RWPE1 (cell line): ENCODE measurements at places on chromosomes 16 and 17.

- no peak for DNase-seq
Observed at GRCh38 chr16:77289331-77289809, 90.2 kb downstream of the SYCE1L start.

- DNase-seq: no peak
Observed at GRCh38 chr17:36128411-36128978, 24.9 kb downstream of the CCL4 start.

DNA sequence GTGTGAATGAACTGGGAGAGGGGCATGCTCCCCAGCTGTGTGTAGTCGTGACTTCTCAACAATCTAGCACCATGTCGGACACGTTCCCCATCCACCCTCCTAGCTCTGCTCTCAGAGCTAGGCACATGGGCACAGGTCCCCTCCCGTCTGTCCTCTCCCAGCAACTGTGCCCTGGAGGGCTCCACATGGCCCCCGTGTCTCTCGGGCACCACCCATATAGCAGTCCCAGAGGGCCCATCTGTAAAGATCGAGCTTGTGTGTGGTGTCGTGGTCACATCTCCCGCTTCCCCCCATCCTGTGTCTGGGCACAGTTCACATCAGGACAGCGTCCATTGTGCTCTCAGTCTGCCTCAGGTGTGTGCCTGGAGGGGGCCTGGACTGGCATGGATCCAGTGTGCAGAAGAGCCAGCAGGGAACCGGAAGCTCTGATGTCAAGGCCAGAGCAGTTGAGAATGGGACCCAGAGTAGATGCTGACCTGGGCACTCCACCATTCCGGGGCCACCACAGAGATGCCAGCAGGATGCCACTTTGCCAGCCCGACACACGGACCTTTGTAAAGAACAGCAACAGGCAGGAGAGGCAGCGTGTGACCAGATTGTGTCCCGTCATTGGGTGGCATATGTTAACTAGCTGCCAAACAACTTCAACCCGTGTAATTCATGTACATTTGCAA lies 55.7 kb downstream of the MARF1 start:
- DNase-seq: no peak

GRCh38 chr17:78870621-78871020 lies 30.0 kb upstream of the USP36 start:
- no peak for DNase-seq

DNA sequence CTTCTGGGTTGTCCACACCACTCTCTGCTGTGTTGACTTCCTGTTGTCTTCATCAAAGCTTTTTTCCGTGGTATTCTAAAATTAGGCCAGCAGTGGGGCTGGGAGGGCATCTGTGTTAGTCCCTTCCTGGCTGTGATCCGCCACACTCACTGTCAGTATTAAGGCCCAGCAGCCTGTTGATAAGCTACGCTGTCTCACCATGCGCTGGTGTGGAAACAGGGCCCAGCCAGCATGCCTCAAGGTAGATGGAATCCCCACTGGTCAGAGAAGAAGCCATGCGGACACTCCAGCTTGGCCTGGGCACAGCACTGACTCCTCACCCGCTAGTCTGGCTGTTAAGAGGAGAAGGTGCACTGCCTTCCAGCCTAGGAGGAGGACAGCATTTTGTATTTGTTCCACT lies 11.4 kb downstream of the CDR2L start:
- no peak for DNase-seq

- DNase-seq: no peak
Observed at GRCh38 chr16:2253293-2253692, 1.9 kb upstream of the ECI1 start.

- no peak for DNase-seq
Observed at GRCh38 chr16:85304337-85304736, 192.1 kb upstream of the CIBAR2 start.

GRCh38 chr17:7351665-7352502 lies at the start of gene KCTD11:
KCTD11 (plus strand) TSS chr17:7352162.
- DNase-seq: peak; percentile 95

GRCh38 chr16:26605626-26606271 lies 461.0 kb upstream of the C16orf82 start:
- DNase-seq: no peak

- DNase-seq: no peak
Observed at GRCh38 chr17:20262226-20263114, 204.9 kb downstream of the LGALS9B start.

DNA sequence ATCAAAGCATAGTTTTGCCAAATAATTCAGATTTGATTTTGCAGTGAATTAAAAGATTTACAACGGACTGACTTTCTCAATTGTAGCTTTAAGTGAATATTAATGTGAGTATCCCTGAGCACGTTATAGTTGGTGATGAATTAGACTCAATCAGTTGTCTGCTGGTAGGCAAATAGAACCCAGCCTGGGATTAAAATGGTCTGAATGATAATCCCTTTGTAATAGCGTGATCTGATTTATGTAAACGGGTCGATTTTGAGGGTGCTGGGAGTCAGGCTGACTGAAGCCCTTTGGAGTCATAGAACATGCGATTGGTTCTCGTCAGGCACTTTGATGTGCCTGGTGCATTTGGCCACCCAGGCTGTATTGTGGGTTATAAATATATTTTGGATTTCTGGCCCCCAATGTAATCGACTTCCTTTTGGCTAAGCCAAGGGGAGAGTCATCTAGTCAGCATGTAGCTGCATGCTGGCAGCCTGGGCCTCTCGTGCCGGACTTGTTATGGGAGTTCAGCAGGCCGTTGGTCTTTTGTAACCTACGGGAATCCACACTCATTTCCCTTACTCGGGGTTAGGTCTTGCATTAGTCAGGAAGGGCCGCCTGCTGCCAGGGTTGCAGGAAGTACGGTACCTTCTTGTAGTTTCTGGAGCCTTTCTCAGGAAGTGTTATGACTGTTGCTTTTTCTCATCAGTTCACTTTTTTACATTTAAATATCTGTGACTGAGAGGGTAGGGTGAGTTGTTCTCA lies 5.4 kb downstream of the PGS1 start:
- peak; percentile 95 for DNase-seq

DNA sequence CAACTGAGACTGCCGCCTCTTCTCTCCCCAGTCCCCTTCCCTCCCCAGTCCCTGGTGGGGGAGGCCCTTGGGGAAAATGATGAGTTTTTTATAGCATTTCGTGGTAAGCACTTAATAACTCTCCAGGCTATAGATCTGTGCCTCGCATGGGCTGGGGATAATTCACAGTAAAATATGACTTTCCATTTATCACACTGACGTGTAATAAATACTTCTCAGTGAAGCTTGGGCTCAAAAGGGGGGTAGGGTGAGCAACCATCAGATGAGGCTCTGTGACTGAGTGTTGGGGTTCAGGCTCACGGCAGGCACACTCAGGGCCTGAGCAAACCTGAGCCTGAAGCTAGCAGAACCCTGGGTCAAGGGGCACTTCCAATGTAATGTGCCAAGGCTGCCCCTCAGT lies 101.6 kb downstream of the CCT6B start:
- no peak for DNase-seq

GRCh38 chr17:63946440-63947363 lies 14.6 kb upstream of the CD79B start:
- peak; percentile 52 for DNase-seq

- no peak for DNase-seq
Observed at GRCh38 chr16:27108051-27108770, 41.5 kb downstream of the C16orf82 start.

GRCh38 chr17:32161029-32161428 lies 18.7 kb downstream of the RHOT1 start:
- DNase-seq: no peak

GRCh38 chr17:79183293-79184158 lies 108.9 kb downstream of the ENGASE start:
- no peak for DNase-seq

- no peak for DNase-seq
Observed at GRCh38 chr16:50310308-50311133, 44.2 kb downstream of the ADCY7 start.

DNA sequence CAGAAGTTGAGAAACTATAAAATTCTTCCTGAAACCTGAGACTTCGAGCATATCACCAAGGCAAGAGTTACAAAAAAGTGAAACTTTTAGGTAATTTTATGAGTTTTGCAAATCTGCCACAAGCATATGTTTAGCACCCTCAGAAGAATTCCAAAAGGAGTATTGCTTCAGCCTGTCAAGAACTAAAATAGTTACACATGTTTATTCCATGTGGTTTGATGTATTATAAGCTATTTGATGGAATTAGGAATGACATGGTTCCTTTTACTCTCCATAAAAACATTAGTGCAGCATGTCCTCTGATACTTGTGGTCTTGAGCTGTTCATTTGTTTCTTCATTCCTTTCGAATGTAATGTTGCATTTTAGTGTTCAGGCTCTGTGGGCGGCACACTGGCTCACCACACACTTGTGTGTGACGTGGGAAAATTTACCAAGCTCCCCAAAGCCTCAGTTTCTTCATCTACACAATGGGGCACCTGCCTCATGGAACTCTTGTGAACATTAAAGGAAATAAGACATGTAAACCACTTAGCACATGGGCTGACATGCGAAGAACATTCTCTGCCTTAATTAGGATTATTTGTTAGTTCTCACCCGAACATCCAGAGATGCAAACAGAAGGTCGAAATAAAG lies 204.2 kb upstream of the FOXF1 start:
- DNase-seq: no peak

DNA sequence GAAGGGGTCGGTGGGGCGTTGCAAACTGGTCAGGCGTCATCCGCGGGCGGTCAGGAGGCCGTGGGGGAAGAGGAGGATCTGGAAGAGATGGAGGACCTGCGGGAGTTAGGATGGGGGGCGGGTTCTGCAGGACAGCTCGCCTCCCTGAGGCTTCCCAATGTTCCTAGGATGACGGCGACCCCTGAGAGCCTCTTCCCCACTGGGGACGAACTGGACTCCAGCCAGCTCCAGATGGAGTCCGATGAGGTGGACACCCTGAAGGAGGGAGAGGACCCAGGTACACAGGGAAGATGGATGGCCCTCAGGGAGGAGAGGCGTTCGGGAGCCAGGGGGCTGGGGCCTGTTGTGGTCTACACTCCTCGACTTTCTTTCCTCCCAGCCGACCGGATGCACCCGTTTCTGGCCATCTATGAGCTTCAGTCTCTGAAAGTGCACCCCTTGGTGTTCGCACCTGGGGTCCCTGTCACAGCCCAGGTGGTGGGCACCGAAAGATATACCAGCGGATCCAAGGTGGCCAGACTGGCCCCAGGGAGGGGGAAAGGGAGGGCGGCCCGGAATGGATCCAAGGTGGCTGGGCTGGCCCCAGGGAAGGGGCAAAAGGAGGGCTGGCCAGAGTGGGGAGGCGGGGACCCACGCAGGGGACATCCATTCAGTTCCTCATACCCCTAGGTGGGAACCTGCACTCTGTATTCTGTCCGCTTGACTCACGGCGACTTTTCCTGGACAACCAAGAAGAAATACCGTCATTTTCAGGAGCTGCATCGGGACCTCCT lies 839 bp downstream of the PLD2 start:
- DNase-seq: no peak

- DNase-seq: no peak
Observed at GRCh38 chr17:57226793-57227192, 29.5 kb upstream of the MSI2 start.

DNA sequence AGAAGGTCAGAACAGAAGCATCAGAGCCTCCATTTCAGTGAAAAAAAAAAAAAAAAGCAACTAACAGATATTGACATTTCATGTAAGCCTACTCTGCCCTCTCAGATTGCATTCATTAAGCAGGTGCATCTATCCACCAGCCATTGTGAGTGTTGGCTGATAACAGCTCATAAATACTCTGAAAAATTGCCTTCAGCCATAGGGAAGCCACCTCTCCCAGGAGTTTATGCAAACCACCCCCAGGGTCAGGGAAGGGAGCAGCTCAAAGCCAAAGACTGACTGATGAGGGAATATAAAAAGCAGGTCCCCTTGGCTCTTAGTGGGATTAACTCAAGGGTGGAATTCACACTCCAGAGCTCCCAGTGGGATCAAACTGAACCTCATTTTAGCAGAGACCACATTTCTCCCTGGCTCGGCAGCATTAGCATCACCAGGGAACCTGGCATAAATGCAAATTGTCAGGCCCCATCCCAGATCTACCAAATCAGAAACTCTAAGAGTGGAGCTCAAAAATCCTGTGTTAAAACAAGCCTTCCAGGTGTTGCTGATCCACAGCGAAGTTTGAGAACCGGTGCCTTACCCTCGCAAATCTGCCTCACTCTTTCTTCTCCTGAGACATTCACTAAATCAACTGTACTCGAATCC lies 14.2 kb downstream of the APOH start:
- no peak for DNase-seq

DNA sequence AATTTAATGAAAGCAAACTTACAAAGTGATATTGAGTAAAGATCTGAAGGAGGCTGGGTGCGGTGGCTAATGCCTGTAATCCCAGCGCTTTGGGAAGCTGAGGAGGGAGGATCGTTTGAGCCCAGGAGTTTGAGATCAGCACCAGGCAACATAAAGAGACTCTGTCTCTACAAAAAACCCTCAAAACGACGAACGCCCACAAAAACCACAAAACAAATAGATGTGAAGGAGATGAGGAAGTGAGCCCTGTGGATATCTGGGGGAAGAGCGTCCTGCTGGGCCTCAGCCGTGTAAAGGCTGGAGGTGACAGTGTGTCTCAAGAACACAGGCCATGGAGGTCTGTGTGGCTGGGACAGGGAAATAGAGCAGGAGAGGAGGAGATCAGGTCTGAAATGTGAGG lies 68.8 kb downstream of the ITFG1 start:
- no peak for DNase-seq

GRCh38 chr16:58366247-58367031 lies 25.8 kb upstream of the GINS3 start:
- DNase-seq: peak; percentile 59

- DNase-seq: no peak
Observed at GRCh38 chr17:59027750-59028149, 78.9 kb downstream of the TRIM37 start.

DNA sequence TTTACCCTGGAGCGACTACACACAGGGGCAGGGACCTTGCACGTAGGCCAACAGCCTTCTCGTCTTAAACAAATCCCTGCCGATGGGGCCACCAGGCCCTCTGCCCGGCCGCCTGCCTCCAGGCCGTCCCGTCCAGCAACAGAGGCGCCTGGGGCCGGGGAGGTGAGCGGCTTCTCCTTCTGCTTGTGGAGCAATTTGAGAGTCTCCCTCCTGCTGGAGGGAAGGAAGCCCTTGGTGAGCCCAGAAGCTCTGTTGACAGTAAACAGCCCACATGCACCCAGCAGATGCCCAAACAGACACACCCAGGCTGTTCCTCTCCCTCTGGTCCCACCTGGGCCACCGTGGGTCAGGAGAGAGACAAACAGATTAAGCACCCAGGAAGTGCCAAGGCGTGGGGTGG lies 8.1 kb downstream of the SLC43A2 start:
- DNase-seq: no peak

GRCh38 chr16:54938212-54939028 lies 7.8 kb downstream of the IRX5 start:
- DNase-seq: no peak

- no peak for DNase-seq
Observed at GRCh38 chr17:80675438-80676095, 130.9 kb downstream of the RPTOR start.

DNA sequence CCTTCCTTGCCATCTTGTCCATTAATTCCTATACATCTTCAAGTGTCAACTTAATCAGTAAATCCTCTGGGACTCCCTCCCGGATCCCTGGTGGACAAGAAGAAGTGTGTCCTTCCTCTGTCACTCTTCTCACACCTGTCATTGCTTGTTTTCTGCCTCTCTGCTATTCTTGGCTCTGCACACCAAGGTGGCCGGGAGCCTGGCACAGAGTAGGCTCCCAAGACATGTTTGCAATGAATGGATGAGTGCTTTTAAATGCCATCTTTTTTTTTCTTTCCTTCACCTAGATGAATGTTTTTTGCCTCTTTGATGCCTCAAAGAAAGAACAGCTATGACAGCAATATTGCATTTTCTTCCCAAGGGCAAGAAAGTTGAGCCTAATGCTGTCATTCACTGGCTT lies 58.0 kb upstream of the CLEC18A start:
- DNase-seq: no peak

- DNase-seq: no peak
Observed at GRCh38 chr16:15897121-15897780, 8.8 kb upstream of the CEP20 start.
